ENCODE measurements at places on chromosomes 5 and 9. TPM values are rescaled to one million over a fixed set of nuclear protein-coding genes. Genes with fewer than 3 reads are reported as not detected.

AQP3 gene
- total RNA-seq = 163 TPM

PCDHGA5 gene
- total RNA-seq = 0.46 TPM

TRIM7 gene
- total RNA-seq = 0.56 TPM

ASTN2 gene
- 5.8 TPM for total RNA-seq

ADGRV1 gene
- 0.05 TPM for total RNA-seq

GAPT gene
- not detected for total RNA-seq

MAMDC4 gene
- total RNA-seq = 26.0 TPM

PLPP1 gene
- total RNA-seq = 20.8 TPM

TNFSF15 gene
- 3.9 TPM for total RNA-seq

FOXD4L3 gene
- total RNA-seq = 0.29 TPM

GLRA1 gene
- total RNA-seq = not detected

DPYSL3 gene
- total RNA-seq = 0.20 TPM

MELK gene
- total RNA-seq = 39.7 TPM

GABBR2 gene
- total RNA-seq = not detected

KLF4 gene
- 0.32 TPM for total RNA-seq

SPINK7 gene
- total RNA-seq = not detected

CSF2 gene
- 240 TPM for total RNA-seq

ITGA2 gene
- total RNA-seq = 5.4 TPM

DCAF10 gene
- total RNA-seq = 19.9 TPM

CARTPT gene
- total RNA-seq = not detected

PTGER4 gene
- 85.1 TPM for total RNA-seq

COL15A1 gene
- 0.51 TPM for total RNA-seq

LURAP1L gene
- not detected for total RNA-seq

PAM gene
- total RNA-seq = 35.4 TPM

C6 gene
- not detected for total RNA-seq

PRR7 gene
- 3.0 TPM for total RNA-seq

SPINK13 gene
- total RNA-seq = not detected

ADAMTS16 gene
- total RNA-seq = not detected

ZNF483 gene
- 4.7 TPM for total RNA-seq

TJP2 gene
- total RNA-seq = 25.9 TPM

RNF183 gene
- 0.34 TPM for total RNA-seq

MTMR12 gene
- total RNA-seq = 27.8 TPM

COL5A1 gene
- total RNA-seq = 0.15 TPM

REEP2 gene
- 1.1 TPM for total RNA-seq

TLX3 gene
- total RNA-seq = not detected

FRMPD1 gene
- total RNA-seq = not detected

AQP7 gene
- total RNA-seq = 0.27 TPM

MEIKIN gene
- not detected for total RNA-seq

TRPM6 gene
- not detected for total RNA-seq

TAF11L10 gene
- total RNA-seq = not detected

GADD45G gene
- 34.2 TPM for total RNA-seq

SARDH gene
- total RNA-seq = 0.71 TPM

SLC45A2 gene
- 0.34 TPM for total RNA-seq

SOX30 gene
- total RNA-seq = 0.12 TPM

SREK1 gene
- 71.2 TPM for total RNA-seq

MPDZ gene
- not detected for total RNA-seq

NOXA1 gene
- 0.80 TPM for total RNA-seq

RNF208 gene
- total RNA-seq = 4.3 TPM

ECSCR gene
- 0.76 TPM for total RNA-seq

DIPK1B gene
- 0.29 TPM for total RNA-seq

SPTLC1 gene
- total RNA-seq = 69.3 TPM

HACD4 gene
- 11.0 TPM for total RNA-seq

All from T-helper 1 cell treated with Interleukin-12 subunit alpha and Interleukin-12 subunit beta and Interleukin-4 antibody, amounts not matched to agents 30 ng/mL and 1 ng/mL, for 36 hours (primary cell).